Stimulated activated CD8-positive, alpha-beta memory T cell treated with anti-CD3 and anti-CD28 coated beads, Interleukin-15, amount 100 ng/mL, for 48 hours (primary cell): ENCODE measurements at places on chromosomes 3 and 15.

GRCh38 chr15:71476823-71477222 is 333.5 kb upstream of the NR2E3 start:
- DNase-seq: no peak

- DNase-seq: no peak
These were observed 10.8 kb upstream of the RASA2 start for GRCh38 chr3:141476033-141476432.

DNA sequence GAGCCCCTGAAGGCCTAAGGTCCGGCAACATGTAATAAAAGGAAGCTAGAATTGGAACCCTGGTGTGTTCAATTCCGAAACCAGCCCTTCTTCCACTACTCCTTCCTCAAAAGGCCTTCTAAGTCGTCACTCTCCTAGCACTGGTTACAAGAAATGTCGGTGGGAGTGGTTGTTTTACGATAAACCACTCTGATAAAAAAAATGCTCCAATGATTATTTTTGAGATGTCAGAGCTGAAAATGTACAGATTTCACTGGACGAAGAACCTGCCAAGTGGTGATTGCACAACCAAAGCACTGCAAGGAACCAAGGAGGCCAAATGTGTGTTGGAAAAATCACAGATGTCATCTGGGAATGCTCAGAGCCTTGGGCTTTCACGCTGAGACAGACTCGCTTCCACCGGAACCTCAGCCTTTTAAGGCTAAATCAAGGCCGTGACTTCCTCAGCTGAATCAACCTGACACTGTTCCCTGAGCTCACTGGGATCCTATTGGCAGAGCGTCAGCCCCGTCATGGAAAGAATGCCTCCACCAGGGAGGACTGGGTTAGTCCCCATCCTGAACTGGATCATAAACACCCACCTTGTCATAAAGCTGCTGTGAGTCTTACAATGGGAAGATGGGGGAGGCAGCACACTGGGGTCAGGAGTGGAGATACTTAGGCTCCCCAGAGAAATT is 108.1 kb upstream of the THBS1 start:
- DNase-seq: no peak

DNA sequence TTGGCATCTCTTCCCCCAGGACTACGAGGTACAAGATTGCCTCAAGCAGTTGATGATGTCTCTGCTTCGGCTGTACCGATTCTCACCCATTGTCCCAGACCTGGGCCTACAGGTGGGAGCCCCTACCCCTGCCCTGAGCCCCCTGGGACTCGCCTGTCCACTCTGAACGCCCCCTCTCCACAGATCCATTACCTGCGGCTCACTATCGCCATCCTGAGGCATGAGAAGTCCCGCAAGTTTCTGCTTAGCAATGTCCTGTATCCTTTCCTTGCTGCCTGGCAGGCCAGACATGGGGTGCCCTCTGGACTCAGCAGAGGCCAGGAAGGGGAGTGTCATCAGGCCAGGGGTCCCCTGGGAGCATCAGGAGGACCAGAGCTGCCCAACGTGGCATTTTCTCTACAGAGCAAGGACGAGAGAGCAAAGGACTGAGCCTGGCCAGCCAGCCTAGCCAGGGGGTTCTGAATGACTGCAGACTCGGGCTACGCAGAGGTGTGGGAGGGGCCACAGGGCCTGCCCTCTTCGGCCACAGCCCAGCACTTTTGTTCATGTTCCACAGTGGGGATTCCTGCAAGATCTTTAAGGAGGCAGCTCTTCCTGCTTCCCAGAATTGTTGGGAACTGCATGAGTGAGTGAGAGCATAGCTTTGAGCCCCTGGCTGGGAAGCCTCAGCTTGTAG is 11.2 kb downstream of the RNF123 start:
- no peak for DNase-seq

DNA sequence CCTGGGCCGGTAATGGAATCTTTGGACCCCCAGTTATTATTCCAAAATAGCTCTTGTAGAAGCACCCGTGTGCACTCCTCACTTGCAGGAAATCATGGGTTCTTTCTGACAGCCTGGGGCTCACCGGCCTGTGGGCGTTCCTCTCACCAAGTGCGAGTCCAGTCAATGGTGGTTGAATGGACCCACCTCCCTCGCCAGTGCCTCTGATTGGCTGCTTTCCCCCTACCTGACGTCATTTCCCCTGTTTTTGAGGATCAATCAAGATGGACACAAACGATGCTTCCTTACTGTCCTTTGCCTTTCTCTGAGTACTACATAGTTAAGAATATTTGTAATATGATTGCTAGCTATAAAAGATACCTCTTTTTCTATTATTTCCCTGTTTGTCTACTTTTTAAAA is 18.1 kb downstream of the MOBP start:
- DNase-seq: no peak

DNA sequence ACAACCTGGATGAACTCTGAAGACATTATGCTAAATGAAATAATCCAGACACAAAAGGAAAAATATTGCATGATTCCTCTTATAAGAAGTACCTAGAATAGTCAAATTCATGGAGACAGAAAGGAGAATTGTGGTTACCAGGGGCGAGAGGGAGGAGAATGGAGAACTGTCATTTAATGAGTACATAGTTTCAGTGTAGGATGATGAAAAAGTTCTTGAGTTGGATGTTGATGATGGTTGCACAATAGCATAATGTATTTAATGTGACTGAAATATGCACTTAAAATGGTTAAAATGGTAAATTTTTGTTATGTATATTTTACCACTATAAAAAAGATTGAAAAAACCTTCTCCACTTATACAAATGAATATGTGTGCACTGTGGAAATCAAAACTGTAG is 469.6 kb downstream of the MAGI1 start:
- no peak for DNase-seq

DNA sequence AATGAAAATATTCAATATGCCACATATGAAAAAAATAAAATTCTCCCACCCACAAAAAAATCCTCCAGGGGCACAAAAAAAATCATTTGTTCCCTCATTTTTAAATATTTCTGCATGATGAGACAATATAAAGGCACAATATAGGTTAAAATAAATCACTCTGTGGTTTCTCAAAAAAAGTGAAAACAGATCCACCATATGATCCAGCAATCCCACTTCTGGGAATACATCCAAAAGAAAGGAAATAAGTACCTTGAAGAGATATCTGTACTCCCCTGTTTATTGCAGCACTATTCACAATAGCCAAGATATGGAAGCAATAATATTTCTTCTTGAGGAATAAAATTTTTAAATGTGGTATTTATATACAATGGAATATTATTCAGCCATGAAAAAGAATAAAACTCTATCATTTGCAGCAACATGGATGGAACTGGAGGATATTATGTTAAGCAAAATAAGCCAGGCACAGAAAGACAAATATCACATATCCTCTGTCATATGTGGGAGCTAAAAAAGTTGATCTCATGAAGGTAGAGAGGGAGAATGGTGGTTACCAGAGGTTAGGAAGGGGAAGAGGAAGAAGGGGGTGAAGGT is 1.5 kb downstream of the ATP8B4 start:
- DNase-seq: no peak

DNA sequence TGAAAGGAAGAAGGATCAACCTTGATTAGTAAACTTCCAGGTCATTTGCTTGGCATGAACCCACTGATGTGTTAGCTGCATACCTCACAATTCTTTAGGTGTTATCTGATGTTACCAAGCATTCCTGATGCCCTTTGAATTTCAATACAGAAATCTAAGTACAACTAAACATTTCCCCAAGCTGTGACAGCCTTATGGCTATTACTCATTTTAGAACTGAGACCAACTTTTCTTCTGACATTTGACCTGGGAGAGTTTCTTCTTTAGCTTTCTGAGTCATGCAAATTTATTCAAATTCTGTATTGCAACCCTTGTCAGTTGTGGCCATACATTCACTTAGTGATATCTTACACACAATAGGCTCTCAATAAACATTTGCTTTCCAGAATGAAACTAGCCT is 124.3 kb downstream of the TIGIT start:
- DNase-seq: no peak

- DNase-seq: peak; percentile 58
These were observed 646 bp upstream of the SLC35G2 start for GRCh38 chr3:136818191-136818768.

GRCh38 chr3:149315694-149316093 is 17.7 kb downstream of the TM4SF18 start:
- no peak for DNase-seq

DNA sequence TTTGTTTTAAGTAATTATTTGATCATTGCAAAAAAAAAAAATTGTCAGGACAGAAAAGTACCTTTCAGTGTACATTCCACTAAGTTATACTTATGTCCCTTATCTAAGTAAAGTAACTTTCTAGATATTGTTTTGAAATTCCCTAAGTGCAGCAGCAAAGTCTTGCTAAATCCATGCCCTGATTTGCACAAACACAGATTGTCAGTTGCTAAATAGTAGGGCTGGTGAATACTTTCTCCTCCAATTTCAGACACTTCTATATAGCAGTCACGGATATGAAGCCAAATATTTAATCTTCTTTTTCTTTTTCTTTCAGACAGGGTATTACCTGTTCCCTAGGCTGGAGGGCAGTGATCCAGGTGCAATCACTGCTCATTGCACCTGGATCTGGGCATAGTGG is 12.9 kb downstream of the LRRC2 start:
- DNase-seq: no peak

DNA sequence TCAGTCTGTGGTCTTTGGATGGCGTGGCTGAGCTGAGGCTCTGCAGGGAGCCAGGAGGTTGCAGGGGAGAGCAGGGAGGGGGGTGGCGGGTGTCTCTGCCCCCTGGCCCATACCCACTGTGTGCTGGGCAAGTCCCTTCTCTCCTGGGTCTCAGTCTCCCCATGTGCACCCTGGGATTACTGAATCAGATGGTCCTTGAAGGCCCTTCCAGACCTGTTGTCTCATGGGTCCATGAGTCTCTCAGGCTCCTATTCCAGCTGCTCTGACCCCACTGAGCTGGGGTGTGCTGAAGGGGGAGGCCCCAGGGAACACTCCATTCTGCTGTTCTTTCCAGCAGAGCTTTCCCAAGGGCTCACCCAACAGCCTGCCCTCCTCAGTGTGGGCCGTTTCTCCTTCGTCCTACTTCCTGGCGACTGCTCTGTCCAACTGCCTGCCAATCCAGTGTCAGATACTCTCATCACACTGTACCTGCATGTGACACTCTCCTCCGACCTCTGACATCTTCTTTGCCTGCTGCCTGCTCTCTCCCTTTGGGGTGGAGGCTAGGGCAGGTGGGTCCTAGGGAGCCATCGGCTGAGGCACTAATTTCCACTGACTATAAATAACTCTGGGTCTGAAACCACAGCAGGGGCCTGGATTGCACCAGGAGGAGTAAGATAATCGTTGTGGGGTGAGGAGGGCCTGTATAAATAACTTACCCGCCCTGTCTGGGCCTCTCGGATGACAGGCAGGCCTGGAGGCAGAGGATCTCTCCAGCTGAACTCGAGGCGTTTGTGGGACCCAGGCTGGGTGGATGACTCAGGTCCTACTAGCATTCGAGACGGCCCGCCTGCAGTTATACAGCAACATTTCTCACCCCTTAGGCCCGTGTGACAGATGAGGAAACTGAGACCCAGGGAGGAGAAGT is 67.1 kb downstream of the ATP2B2 start:
- DNase-seq: no peak

DNA sequence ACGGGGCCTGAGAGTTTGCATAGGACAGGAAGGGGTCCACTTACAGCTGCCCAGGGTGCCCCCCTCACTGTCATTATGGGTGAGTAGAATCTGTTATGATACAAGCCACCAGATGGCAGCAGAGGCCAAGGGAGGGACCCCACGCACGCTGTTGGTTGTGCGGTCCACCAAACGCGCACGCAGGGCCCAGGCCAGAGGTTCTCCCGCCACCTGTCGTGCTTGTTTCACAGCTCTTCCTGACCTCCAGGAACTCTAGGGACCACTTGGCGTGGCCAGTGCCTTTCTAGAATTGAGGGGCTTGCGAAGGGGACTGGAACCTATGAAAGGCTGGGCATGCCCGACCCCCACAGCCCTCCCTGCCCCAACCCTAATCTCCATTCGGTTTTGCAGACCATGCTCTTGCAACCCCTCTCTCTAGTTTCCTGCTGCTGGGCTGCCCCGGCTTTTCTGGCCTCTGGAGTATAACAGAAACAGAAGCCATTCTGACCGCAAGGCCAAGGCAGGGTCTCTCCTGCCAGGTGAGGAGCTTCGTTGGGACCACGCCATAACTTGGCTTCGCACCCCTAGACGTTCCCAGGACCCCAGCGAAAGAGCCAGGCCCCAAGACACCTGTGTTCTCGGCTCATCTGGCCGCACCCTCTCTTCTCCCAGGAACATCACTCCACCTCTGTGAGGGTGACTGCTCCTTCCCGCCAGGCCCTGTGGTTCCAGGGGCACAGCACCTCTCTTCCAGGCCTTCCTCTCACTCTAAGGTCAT is 46.0 kb downstream of the ALDH1L1 start:
- peak; percentile 9 for DNase-seq

- DNase-seq: no peak
These were observed 25.1 kb downstream of the NBEAL2 start for GRCh38 chr3:47004369-47005211.

- DNase-seq: no peak
These were observed 33.8 kb downstream of the RYR3 start for GRCh38 chr15:33344530-33344929.

DNA sequence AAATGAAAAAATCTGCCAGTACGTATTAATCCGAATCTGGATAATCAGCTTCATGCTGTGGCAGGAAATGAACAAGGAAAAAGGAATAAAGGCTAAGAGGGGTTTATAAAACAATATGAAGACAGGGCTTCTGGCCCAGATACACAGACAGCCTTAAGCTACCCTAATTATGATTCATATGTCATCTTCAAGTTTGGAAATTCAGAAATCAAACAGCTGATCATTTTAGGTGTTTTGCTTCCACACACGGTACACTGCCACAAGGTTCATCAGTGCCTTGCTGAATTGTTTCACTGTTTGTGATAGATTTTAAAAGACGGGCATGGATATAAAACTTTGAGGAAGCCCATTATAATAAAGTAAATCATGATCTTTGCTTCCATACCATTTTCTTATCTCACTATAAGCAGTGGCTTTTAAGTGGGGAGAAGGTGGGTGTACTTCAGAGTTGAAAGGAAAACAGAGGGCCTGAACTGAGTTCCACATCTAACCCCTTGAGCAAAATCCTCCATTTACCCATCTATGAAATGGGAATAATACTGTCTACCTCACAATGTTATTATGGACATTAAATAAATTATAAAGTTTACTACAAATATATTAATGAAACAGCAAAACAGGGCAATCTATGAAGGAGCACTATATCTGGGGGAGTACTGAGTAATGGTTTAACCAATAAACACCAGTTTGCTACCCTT is 15.7 kb downstream of the GTPBP8 start:
- DNase-seq: no peak

DNA sequence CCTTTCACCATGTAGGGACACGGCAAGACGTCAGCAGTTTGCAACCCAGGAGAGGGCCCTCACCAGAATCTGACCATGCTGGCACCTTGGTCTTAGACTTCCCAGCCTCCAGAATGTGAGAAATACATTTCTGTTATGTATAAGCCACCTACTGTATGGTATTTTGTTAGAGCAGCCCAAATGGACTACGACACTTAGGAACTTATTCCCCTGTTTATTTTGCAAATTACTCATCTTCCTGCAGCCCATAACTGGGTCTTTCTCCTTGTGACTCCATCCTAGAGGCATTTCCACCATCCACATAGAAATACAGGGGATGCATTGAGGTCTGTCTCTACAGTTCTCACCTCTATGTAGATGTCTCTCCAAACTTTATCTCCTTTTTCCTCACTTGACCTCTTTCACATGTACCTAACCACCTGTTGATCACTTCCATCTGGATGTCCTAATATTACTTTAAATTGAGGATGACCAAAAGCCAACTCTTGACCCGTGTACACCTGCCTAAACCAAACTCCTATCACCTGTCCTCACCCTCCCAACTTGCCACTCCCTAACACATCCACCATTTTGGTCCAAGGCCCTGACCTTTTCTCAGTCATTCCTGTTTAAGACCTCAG is 406.0 kb upstream of the WNT5A start:
- no peak for DNase-seq

GRCh38 chr15:86336051-86336788 is 256.5 kb downstream of the AGBL1 start:
- DNase-seq: no peak
